ENCODE measurements at places on chromosomes 12 and 14.
A peak's percentile ranks its signal among the peaks of the same experiment; 100 is the strongest.

- DNase-seq, result peak; percentile 25
Observed at GRCh38 chr12:87953256-87953860, 75.8 kb downstream of the C12orf50 start.

- no peak for DNase-seq
Observed at GRCh38 chr12:25376407-25376806, 125.7 kb upstream of the KRAS start.

GRCh38 chr12:49287876-49288275, 7.1 kb upstream of the PRPH start:
- no peak for DNase-seq

DNA sequence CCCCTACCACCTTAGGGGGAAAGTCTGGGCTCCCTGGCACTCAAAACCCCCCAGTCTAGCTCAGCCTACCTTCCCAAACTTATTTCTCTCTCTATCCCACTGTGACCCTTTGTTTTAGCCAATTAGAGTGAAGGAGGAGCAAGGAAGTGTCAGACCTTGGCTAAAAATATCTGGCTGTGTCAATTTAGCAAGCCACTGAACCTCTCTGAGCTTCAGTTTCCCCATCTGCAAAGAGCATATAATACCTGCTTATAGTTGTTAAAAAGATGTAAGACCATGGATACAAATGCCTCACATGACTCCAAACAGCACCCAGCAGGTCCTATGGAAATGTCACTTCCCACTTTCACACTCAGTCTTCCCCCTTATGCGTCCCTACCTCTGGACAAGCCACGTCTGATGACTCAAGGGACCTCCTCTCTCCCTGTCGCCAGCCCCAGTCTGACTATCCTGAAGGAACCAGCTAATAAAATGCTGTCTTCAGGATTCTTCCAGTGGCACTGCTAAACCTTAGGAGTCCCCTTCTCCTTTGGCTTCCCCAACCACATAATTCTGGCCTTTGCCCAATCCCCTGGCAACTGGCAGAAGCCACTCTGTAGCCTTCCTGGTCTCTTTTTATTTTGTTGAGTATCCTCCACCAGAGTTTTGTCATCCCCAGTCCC, 19.3 kb downstream of the FOXN3 start:
- DNase-seq, result no peak

GRCh38 chr12:131209082-131210070, 255.7 kb downstream of the ADGRD1 start:
- DNase-seq, result no peak

All from renal cortex interstitium (tissue), 15 donors.